ENCODE measurements at places on chromosomes 4 and X. TPM values are rescaled to one million over a fixed set of nuclear protein-coding genes. Genes with fewer than 3 reads are reported as not detected.

The BTC gene
- polyA plus RNA-seq: 0.18 TPM

The GAGE12F gene
- not detected for polyA plus RNA-seq

The FRG1 gene
- 65.2 TPM for polyA plus RNA-seq

DNA sequence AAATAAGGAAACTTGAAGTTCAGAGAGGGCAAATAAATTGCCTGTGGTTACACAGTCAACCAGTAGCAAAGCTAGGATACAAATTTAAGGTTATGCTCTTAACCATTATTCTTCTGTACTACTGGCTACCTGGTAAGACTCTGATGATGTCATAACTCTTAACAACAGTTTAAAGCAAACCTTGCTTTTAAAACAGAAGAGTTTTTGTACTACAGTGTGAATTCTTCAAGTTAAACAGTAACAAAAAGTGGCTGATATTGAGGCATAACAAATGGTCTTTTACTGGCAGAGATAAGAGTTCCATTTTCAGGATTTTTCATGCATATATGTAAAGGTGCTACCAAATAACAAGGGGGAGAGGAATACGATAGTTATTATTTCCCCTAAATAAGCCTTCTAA lies 23.4 kb downstream of the TAB3 start:
- H3K27ac ChIP-seq: no peak overlapping the region
- H3K4me3 ChIP-seq: no peak overlapping the region
- H3K27me3 ChIP-seq: no peaks in the 10 kb centered on the region
- no peak for DNase-seq
- H3K36me3 ChIP-seq: no peaks in the 10 kb centered on the region
- no peaks in the 10 kb centered on the region for H3K4me1 ChIP-seq

- H3K27me3 ChIP-seq: peaks cover 41% of the 10 kb centered on the region
- DNase-seq: no peak
- no peak overlapping the region for H3K4me3 ChIP-seq
Observed at GRCh38 chr4:120008957-120009356, 57.7 kb downstream of the MAD2L1 start.

- no peak overlapping the region for H3K4me3 ChIP-seq
- no peaks in the 10 kb centered on the region for H3K36me3 ChIP-seq
- H3K4me1 ChIP-seq: 0 out of 2 replicates have a peak, but pooled peaks cover 3% of the 10 kb centered on the region
- no peaks in the 10 kb centered on the region for H3K27me3 ChIP-seq
- no peak for DNase-seq
- H3K27ac ChIP-seq: no peak overlapping the region
Observed at GRCh38 chrX:30613721-30614120, 36.2 kb upstream of the TASL start.

- DNase-seq: no peak
- H3K27ac ChIP-seq: no peak overlapping the region
Observed at GRCh38 chrX:103503853-103504207, 15.5 kb downstream of the RAB40A start.

Data from GM23338 (cell line).